ENCODE measurements at places on chromosomes 11 and 22.
A peak's percentile ranks its signal among the peaks of the same experiment; 100 is the strongest.

GRCh38 chr11:13942971-13943381 lies 19.5 kb upstream of the SPON1 start:
- no peak for DNase-seq

- DNase-seq = peak; percentile 44
These were observed 880.6 kb downstream of the NTM start for GRCh38 chr11:132251061-132251460.

DNA sequence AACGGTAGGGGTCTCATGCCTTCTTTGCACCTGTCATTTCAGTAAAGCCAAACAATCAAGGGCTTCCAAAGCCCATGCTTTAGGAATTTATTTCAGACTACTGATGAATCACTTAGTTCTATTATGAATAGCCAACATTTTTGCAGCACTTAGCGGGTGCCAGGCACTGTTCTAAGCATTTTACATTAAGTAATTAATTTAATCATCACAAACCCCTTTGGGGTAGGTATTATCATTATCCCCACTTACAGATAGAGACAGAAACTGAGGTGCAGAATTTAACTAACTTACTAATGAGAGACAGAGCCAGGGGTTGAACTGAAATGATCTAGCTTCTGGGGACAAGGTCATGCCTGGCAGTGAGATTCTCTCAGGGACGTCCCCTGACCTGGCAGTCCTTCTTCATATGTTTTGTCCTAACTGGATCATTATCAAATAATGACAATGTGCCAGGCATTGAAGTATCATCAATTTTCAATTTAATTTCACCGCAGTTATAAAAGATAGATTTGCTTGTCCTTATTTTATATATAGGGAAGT lies 31.7 kb upstream of the NAV2 start:
- no peak for DNase-seq

- DNase-seq = no peak
These were observed 437.3 kb upstream of the CADM1 start for GRCh38 chr11:115941481-115941993.

GRCh38 chr11:14611939-14612338 lies 31.7 kb upstream of the PDE3B start:
- DNase-seq = no peak

GRCh38 chr11:64134963-64135362 lies 30.9 kb downstream of the MACROD1 start:
- no peak for DNase-seq

DNA sequence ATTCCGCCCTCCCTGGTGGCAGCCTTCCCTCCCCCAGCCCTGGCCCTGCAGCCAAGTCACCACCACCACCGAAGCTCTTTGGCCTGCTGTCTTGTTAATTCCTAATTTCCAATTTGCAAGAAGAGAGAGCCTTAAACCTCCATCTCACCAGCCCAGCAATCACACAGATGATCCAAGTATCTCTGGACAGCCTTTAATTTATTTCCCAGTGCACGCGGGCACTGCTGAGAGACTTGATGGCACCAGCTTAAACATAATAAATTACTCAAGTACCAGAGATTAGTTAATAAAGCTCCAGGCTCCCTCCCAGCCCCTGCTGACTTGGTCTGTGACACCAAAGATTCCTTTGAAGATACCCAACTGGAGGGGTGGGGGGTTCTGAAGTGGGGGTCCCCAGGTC lies 494.7 kb downstream of the BUD13 start:
- no peak for DNase-seq

DNA sequence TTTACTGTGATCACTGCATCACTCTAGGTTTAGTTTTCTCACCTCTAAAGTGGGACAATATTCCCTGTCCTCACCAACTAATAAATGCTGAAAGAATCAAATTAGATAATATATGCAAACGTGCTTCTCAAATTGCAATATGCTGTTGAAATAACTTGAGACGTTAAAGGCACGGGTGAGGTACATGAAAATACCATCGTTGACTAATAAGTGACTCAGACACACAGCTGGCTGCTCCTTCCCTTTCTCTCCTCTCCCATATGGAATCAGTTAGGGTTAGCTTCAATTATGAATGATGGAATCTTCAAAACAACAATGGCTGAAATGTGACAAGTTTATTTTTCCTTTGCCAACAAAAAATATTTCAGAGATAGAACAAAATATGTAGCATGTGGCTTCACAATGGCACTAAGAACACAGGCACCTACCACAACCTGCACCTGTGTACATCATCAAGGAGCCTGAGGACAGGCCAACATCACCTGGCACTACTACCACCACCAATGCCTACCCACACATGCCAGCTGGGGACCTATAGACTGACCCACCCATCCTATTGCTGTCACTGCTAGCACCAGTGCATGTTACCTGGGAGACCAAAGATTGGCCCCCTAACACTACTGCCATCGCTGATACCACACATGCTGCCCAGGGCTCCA lies 13.7 kb downstream of the GDPD4 start:
- DNase-seq = no peak

Measured in NCI-H146 (cell line).